ENCODE measurements at places on chromosomes 12 and 14.
A peak's percentile ranks its signal among the peaks of the same experiment; 100 is the strongest.

- peak overlapping the region; percentile 76 for H3K4me3 ChIP-seq
- H3K4me1 ChIP-seq, result peaks cover 39% of the 10 kb centered on the region
- no peak for DNase-seq
- H3K27me3 ChIP-seq, result no peaks in the 10 kb centered on the region
- H3K36me3 ChIP-seq, result peaks cover 2% of the 10 kb centered on the region
Measured at GRCh38 chr12:47772094-47772660, 861 bp upstream of the SLC48A1 start.

GRCh38 chr14:82067221-82067875 lies 533.7 kb upstream of the SEL1L start:
- no peak overlapping the region for H3K27ac ChIP-seq
- H3K36me3 ChIP-seq, result no peaks in the 10 kb centered on the region
- no peak for DNase-seq
- no peaks in the 10 kb centered on the region for H3K27me3 ChIP-seq
- no peaks in the 10 kb centered on the region for H3K4me1 ChIP-seq
- H3K4me3 ChIP-seq, result no peak overlapping the region

GRCh38 chr12:59076622-59077021 lies 156.3 kb upstream of the LRIG3 start:
- no peaks in the 10 kb centered on the region for H3K4me1 ChIP-seq
- DNase-seq, result no peak
- H3K36me3 ChIP-seq, result no peaks in the 10 kb centered on the region
- peaks cover 2% of the 10 kb centered on the region for H3K27me3 ChIP-seq
- H3K27ac ChIP-seq, result no peak overlapping the region

DNA sequence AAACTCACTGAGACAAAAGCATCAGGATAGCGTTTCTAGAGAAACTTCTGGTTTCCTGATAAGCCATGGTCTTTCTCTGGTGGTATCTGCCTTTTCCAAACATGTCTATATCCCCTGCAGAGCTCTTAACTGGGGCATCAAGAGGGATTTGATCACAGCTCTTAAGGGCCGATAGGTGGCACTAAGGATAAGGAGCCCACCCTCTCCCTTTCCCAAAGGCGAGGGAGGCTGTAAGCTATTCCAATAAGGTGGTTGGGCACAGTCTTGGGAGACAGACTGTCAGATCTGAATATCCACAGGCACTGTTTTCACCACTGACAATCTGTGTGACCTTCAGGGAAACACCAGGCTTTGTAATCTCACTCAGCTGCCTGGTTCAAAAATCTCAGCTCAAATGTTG lies 206.0 kb downstream of the ADGRD1 start:
- no peak overlapping the region for H3K27ac ChIP-seq
- peaks cover 7% of the 10 kb centered on the region for H3K27me3 ChIP-seq
- no peaks in the 10 kb centered on the region for H3K4me1 ChIP-seq
- DNase-seq, result no peak

- DNase-seq, result no peak
- H3K4me1 ChIP-seq, result no peaks in the 10 kb centered on the region
- no peaks in the 10 kb centered on the region for H3K27me3 ChIP-seq
- H3K4me3 ChIP-seq, result no peak overlapping the region
- no peaks in the 10 kb centered on the region for H3K36me3 ChIP-seq
- H3K27ac ChIP-seq, result no peak overlapping the region
Measured at GRCh38 chr14:53006931-53007562, 56.2 kb upstream of the FERMT2 start.

DNA sequence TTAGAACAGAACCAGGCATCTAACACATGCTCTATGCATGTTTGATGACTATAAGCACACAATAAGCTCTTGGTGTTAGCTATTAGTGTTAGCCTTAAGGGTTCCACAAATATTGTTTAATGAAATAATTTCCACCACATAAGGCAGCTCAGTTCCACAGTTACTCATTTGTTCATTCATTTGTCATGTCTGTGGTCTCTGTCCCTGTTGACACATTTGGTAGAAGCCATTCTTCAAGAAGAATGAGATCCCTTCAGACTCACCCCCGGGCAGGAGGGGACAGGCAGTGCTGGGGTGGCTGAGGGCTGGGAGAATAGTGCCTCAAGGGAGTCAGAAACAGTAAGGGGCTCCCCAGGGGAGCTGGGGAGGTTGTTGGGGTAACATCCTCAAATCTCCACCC lies 3.7 kb upstream of the FAIM2 start:
- H3K36me3 ChIP-seq, result no peaks in the 10 kb centered on the region
- peaks cover 13% of the 10 kb centered on the region for H3K27me3 ChIP-seq
- DNase-seq, result no peak
- no peak overlapping the region for H3K27ac ChIP-seq

GRCh38 chr12:54411391-54412241 lies 7.5 kb downstream of the ITGA5 start:
- peaks cover 58% of the 10 kb centered on the region for H3K4me1 ChIP-seq
- H3K27me3 ChIP-seq, result no peaks in the 10 kb centered on the region
- H3K27ac ChIP-seq, result peak overlapping the region; percentile 91
- H3K36me3 ChIP-seq, result peaks cover 31% of the 10 kb centered on the region

GRCh38 chr12:46461459-46461858 lies 88.9 kb upstream of the SLC38A2 start:
- DNase-seq, result no peak
- H3K36me3 ChIP-seq, result no peaks in the 10 kb centered on the region
- H3K4me1 ChIP-seq, result peaks cover 48% of the 10 kb centered on the region
- H3K4me3 ChIP-seq, result no peak overlapping the region
- no peaks in the 10 kb centered on the region for H3K27me3 ChIP-seq

DNA sequence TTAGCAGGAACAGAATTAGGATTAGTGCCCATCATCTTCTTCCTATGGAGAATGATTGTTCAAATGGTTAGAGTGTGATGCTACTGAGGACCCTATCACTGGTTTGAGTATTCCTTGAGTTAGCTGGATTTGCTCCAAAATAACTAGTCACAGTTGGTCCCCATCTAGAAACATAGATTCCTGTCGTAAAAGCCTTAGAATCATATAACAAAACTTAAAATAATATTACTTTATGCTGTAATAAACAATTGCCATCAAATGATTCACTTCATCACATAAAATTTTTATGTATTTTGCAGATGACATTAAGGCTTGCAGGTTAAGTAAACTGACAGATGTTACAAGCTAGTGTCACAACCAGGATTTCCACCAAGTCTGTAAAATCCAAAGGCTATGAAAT lies 209.8 kb downstream of the CCER1 start:
- H3K27me3 ChIP-seq, result no peaks in the 10 kb centered on the region
- no peak for DNase-seq
- no peak overlapping the region for H3K4me3 ChIP-seq
- no peak overlapping the region for H3K27ac ChIP-seq

- peak overlapping the region; percentile 97 for H3K27ac ChIP-seq
- no peak for DNase-seq
- peaks cover 38% of the 10 kb centered on the region for H3K4me1 ChIP-seq
- peaks cover 16% of the 10 kb centered on the region for H3K27me3 ChIP-seq
Measured at GRCh38 chr14:31560759-31561154, 447 bp upstream of the NUBPL start.

DNA sequence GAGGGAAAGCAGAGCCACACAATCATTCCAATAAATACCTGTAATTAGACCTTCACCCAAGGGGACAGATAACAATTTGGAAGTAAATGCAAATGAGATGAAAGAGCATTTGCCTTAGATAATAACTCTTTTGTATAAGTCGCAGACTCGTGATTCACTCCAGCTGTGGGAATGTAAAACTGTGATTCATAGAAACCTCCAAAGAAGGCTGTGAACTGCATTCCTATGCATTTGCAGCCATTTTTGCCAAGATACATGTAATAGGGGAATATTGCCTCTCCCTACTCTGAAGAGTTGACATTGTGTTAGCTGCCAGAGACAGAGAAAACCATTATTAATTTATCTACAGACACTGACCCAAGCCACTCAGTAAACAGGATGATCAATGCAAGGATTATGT lies 181.9 kb upstream of the ARHGAP5 start:
- H3K36me3 ChIP-seq, result no peaks in the 10 kb centered on the region
- peaks cover 5% of the 10 kb centered on the region for H3K27me3 ChIP-seq
- H3K27ac ChIP-seq, result no peak overlapping the region
- H3K4me3 ChIP-seq, result no peak overlapping the region

DNA sequence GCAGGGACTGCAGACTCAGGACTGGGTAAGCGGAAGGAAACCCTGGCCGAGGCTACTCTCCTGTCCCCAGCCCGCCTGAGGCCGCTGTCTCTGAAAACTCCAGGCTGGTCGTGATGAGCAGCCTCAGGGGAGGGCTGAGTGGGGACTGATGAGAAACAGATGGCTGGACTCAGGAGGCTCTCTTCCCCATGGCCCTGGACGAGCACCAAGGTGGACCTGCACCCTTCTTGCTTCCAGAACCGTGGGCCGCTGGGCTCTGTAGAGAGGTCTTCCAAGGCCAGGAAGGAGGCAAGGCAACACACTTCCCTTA lies 1.1 kb downstream of the TEX22 start:
- H3K4me3 ChIP-seq, result peak overlapping the region; percentile 91
- peak overlapping the region; percentile 95 for H3K27ac ChIP-seq
- peaks cover 39% of the 10 kb centered on the region for H3K36me3 ChIP-seq
- no peak for DNase-seq
- no peaks in the 10 kb centered on the region for H3K27me3 ChIP-seq

GRCh38 chr12:49664591-49665239 lies 41.4 kb downstream of the PRPF40B start:
- no peaks in the 10 kb centered on the region for H3K27me3 ChIP-seq
- DNase-seq, result no peak
- H3K27ac ChIP-seq, result peak overlapping the region; percentile 85
- H3K4me1 ChIP-seq, result peaks cover 91% of the 10 kb centered on the region
- peaks cover 57% of the 10 kb centered on the region for H3K36me3 ChIP-seq

DNA sequence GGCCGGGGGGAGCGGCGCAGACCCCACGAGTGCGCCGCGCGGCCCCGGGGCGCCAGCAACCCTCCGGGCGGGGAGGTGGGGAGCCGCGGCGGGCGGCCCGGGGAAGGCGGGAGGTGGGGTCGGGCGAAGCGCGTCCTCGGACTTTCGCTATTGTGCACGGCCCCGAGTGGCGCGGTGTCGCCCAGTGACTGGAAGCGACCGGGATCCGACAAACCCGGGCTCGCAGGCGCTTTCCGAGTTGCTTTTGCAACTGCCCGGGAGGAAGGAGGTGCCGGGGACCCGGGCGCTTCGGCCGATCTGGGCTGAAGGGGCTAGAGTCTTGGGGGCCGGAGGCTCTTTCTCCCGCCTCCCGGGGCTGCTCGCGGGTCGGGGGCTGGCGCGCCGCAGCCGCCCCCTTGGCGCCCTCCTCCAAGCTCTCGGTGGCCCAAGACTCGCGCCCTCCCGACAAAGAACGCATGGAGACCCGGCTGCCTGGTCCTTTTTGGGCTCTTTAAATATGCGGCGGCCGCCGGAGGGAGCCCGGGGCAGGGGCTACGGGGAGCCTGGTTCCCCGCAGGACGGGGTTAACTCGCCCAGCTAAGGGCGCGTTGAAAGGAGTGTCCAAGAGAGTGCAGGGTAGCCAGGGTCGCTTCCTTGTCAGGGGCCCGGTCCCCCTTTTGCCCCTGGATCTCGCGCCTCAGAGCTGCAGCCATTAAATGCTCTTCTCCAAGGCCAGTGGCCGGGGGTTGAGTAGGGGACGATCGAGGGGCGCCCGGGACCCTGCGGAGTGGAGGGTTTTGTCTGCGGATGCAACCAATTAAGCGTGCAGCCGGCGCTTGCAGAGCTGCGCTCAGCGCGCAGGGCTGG lies 1.4 kb downstream of the HMGA2 start:
- peaks cover 77% of the 10 kb centered on the region for H3K27me3 ChIP-seq
- peak; percentile 37 for DNase-seq
- peak overlapping the region; percentile 51 for H3K4me3 ChIP-seq
- peaks cover 24% of the 10 kb centered on the region for H3K4me1 ChIP-seq
- no peak overlapping the region for H3K27ac ChIP-seq

DNA sequence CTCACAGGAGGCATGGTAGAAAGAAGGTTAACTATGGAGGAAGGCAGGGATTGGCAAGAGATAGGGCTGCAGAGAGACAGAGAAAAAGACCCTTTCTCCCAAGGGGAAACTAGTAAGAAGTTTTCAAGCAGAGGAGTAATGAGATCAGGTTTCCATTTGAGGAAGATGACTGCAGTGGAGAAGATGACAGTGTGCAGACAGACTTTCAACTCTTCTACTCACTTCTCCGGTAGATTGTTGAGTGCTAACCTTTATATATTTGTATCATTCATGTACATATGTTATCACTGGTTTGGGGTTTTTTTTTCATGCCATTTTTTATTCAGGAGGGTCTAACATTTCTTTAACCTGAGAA lies 5.9 kb upstream of the B3GNT4 start:
- H3K27ac ChIP-seq, result peak overlapping the region; percentile 48
- no peak for DNase-seq
- no peaks in the 10 kb centered on the region for H3K36me3 ChIP-seq
- no peak overlapping the region for H3K4me3 ChIP-seq
- H3K4me1 ChIP-seq, result peaks cover 11% of the 10 kb centered on the region
